ENCODE measurements at places on chromosomes 1 and 21.

- peak; percentile 18 for DNase-seq
These were observed 5.1 kb upstream of the CAPN8 start for GRCh38 chr1:223670458-223671159.

DNA sequence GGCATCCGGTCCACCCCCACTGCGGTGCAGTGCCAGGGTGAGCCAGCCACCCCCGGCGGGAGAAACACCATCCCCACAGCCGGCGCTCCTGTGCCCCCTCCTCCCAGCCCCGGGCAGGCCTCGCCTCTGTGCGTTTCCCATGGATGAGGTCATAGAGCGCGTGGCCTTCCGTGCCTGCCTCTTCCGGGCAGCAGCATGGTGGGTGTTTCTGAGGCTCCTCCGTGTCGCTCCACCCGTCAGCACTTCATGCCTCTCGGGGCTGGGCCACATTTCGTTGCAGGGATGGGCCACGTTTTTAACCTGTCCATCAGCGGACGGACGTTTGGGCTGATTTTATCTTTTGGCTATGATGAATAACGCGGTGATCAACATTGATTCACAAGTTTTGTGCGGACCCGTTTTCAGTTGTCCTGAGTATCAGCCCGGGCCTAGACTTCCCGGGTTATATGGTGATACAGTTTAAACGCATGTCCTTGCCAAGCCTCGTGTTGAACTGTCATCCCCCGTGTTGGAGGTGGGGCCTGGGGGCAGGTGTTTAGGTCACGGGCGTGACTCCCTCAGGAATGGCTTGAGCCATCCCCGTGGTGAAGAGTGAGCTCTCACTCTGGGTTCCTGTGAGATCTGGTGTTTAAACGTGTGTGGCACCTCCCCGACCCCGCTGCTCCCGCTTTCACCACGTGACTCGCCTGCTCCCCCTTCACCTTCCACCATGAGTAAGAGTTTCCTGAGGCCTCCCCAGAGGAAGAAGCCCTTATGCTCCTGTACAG is 64.8 kb downstream of the SLX9 start:
- DNase-seq, result no peak

DNA sequence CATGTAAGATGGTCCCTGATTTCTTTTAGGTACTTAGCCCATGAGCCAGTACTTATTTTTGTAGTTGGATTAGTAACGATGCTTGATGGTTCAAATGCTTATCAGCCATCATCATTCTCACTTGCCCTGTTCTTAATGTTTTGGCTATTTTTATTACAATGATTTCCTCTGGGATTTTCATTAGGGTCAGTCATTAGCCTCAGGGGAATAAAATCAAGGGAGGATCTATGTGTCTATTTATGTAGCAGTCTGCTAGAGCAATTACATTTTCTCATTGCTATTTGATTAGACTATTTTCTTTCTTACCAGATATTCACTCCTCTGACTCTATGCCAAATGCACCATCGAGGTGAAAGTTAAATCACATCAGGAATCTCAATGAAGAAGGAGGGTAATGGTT is 10.9 kb upstream of the CCT8 start:
- no peak for DNase-seq

DNA sequence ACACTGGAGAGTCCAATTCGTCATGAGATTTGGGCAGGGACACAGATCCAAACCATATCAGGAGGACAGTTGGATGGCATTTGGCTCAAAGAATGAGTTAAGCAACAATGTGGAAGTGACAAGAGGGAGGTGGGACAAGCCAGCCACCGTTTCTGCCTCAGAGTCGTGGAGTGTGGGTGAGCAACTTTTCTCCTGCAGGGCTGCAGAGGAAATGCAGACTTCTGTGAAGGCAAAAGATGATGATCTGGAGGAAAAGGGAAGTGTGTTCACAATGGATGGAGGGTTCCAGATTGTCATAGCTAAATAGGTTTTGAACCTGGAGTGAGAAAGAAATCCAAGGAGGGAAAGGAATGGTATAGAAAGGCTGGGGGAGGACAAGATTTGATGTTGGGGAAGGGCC is 16.4 kb upstream of the KANK4 start:
- no peak for DNase-seq

GRCh38 chr1:150322310-150322709 is 977 bp downstream of the PRPF3 start:
- no peak for DNase-seq

DNA sequence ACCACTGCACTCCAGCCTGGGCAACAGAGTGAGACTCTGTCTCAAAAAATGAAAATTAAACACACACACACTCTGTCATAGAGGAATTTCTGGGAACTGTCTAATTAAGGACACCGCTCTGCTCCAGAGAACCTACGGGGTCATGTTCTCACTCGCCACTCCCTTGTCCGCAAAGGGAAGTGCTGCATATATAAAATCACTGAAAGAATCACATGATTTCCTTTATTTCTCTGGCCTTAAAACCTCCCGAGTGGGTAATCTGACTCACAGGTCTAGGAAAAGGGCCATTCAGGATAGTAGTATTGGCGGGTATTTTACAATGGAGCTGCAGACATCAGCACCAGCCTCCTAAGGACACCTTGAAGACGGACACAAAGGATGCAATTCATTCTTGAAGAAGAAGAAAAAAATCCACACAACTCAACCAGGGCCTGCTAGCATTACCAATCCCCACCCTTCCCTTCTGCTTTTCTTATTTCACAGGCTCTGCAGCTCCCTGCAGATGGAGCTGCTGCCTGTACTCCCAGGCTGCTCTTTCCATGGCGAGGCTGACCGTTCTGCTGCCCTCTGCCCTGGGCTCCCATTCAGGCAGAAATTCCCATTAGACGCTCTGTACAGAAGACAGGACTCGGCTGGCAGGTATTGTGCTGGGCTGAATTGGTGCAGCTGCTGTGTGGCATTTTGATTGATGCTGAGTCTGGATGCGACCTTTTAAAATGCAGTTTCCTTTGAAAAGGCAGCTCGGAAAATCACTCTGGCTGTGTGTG is 53.3 kb upstream of the FAM89A start:
- peak; percentile 11 for DNase-seq

DNA sequence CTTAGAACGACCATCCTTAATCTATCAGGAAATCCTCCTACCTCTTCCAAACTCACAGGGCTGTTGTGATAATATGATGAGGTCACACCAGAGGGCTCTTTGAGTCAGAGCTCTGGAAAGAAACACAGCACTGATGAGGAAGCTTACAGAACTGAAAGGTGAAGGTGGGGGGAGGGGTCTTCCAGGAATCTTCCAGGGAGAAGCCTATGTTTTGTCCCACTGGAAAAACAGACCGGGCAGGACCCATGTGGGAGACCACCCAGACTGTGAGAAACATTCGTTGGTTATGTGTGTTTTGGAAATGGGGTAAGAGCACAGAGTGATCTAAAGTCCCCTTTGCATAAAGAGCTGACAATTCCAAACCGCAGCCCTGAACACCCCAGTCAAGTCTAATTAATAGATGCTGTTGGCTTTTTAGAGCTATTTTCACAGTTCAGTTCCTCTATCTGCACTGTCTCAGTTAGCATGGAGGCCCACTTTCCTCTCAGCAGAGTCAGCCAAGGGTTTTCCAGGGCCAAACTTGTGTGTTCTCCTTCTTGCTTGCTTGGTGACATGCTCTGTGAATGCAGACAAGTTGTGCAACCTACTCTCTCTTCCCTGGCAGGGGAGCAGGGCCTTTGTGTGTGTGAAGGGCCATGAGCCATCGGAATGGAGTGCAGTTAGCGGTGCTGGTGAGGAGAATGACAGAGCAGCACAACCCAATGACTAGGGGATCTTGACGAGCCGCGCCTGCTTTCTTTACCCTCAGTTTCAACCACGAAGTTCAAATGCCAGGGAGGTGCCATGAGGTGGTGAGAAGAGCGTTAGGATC is 12.3 kb downstream of the PHLDA3 start:
- DNase-seq, result peak; percentile 92

All from astrocyte of the spinal cord (primary cell).